AG04450 (cell line): ENCODE measurements at places on chromosomes 7 and 10.

GRCh38 chr10:99843310-99843709, 60.9 kb downstream of the ABCC2 start:
- DNase-seq: no peak

GRCh38 chr10:37780536-37780935, 76.9 kb downstream of the ZNF248 start:
- DNase-seq: no peak

GRCh38 chr10:16787361-16787791, 29.8 kb downstream of the RSU1 start:
- no peak for DNase-seq

GRCh38 chr10:11863353-11864109, 40.4 kb downstream of the PROSER2 start:
- no peak for DNase-seq

- no peak for DNase-seq
Observed at GRCh38 chr10:12781976-12782375, 219.5 kb downstream of the CCDC3 start.
